ENCODE measurements at places on chromosomes 1 and 21.

- no peak for DNase-seq
Observed at GRCh38 chr1:88350648-88351047, 333.4 kb upstream of the PKN2 start.

GRCh38 chr1:18573170-18573569, 57.5 kb upstream of the PAX7 start:
- no peak for DNase-seq

DNA sequence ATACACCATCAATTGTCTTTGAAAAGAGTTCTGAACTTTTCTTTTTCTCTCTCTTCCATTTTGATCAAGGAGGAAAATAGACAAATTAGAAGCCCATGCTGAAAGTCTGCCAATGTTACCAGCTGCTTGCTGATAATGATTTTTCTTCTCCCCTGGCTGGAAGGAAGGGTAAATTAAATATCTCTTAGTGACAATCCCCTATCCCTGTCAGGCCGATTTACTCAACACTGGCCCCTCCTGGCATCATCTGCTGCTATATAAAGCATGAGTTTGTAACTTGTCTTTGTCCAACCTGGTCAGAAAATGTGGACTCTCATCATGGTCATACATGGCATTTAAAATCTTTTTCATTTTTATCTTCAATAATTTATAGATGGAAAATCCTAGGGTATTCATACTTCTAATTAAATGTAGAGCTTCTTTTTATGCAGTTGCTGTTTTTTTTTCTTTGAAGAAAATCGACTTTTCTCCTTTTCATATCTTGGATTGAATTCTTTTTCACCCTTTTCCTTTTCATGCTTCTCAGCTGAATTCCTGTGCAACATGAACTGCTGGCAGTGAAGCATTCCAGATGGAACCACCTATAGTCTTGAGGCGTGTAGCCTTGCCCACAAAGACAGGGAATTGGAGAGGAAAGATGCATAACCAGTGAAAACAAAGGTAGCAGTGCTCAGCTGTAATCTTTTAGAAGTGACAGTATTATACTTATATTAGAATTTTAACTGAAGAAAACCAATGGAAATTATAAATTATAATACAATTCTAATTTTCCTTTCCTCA, 214.7 kb upstream of the PTGFR start:
- DNase-seq = no peak

DNA sequence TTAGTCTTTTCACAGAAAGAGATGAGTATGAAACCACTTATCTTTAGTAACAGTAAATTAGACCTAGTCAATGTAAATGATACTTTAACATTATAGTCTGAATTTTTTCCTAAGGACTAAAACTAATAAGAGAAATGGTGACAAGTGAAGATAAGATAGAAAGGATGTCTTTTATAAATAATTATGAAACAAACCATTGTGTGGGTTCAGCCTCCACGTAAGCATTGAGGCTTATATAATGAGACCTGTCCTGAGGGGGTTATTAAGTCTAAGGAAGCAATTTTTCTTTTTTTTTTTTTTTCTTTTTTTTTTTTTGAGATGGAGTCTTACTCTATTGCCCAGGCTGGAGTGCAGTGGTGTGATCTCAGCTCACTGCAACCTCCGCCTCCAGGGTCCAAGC, 55.8 kb downstream of the UROD start:
- DNase-seq = no peak

GRCh38 chr1:100866041-100866900, 28.4 kb downstream of the EXTL2 start:
- no peak for DNase-seq

GRCh38 chr1:186915555-186915954, 86.8 kb downstream of the PLA2G4A start:
- no peak for DNase-seq

- no peak for DNase-seq
Observed at GRCh38 chr1:40978886-40979240, 633 bp upstream of the CTPS1 start.

- no peak for DNase-seq
Observed at GRCh38 chr1:156639601-156640101, 2.3 kb upstream of the BCAN start.

- DNase-seq = no peak
Observed at GRCh38 chr1:67801903-67802302, 31.4 kb downstream of the GNG12 start.

DNA sequence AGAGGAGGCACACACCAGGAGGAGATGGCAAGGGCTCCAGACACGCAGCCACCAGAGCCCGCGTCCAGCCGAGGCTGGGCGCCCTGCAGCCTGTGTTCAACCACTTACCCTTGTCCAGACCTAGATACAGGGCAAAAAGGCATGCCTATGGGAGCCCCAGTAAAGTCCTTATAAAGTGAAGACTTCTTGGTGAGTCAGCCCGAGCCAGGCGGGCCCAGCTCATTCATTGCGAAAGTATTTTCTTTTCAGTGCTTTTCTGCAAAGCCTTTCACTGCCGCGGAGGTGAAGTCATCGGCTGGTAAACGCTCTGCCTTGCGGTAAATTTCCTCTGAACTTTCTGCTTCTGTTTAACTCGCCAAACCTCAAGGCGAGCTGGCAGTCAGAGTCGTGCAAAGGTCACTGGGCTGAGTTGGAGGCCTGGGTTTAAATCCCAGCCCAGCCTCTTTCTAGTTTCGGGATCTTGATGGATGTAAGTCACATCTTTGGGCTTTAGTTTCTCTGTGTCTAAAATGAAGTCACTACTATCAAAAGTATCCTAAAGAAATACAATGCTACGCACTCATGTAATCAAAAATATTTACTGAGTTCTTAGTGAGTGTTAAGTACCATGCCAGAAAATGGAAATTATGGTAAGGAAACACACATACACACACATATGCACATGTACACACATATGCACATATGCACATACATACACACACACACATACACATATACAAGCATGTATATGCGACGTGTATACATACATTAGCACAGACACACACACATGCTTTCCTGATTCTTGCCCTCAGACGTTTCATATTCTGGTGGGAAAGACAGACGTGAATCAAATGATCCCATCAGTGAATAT, 54.7 kb upstream of the IFFO2 start:
- no peak for DNase-seq

- no peak for DNase-seq
Observed at GRCh38 chr1:182215764-182216163, 154.3 kb upstream of the ZNF648 start.

DNA sequence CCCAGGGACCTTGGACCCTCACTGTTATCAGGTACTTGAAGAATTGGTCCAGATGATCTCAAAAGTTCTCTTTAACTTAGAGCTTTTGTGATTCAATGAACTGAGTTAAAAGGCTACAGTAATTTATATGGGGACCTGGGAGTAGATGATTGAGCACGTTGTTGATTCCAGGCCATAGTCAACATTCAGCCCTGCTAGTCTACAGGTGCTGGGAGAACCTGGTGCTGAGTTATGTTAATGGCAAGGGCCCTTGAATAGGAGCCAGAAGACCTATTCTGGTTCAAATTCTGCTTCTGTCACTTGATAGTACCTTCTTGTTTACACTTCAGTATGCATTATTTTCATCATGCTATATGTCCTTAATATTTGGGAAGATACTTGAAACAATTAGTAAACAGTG, 11.2 kb downstream of the DYRK3 start:
- DNase-seq = no peak

GRCh38 chr1:193368302-193368701, 181.9 kb upstream of the B3GALT2 start:
- no peak for DNase-seq

DNA sequence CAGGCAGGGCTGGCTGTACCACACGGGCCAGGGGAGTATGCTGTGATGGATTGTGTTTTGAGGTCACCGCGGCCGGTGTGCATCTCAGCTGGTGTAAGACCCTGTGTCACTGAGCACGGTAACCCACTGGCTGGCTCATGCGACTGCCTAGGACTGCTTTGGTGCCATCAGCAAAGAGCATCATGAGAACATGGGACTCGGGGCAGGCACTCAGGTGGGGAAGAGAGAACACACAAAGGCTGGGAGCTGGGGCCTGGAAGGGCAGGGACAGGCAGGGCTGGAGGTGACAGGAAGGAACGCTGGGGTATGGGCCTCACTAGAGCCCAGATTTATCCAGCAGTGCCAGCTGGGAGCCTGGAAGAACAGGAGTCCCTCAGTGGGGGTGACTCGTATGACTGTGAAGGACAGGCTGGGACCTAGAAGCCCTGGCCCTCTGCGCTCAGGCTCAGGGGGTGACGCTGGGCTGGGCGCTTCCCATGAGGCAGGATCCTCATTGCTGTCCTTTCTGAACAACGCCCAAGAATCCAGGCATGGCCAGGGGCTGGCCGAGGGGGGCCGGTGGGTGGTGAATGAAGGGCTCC, 210.4 kb upstream of the VAMP3 start:
- DNase-seq = no peak

- no peak for DNase-seq
Observed at GRCh38 chr1:220430059-220430458, 97.9 kb upstream of the MARK1 start.

DNA sequence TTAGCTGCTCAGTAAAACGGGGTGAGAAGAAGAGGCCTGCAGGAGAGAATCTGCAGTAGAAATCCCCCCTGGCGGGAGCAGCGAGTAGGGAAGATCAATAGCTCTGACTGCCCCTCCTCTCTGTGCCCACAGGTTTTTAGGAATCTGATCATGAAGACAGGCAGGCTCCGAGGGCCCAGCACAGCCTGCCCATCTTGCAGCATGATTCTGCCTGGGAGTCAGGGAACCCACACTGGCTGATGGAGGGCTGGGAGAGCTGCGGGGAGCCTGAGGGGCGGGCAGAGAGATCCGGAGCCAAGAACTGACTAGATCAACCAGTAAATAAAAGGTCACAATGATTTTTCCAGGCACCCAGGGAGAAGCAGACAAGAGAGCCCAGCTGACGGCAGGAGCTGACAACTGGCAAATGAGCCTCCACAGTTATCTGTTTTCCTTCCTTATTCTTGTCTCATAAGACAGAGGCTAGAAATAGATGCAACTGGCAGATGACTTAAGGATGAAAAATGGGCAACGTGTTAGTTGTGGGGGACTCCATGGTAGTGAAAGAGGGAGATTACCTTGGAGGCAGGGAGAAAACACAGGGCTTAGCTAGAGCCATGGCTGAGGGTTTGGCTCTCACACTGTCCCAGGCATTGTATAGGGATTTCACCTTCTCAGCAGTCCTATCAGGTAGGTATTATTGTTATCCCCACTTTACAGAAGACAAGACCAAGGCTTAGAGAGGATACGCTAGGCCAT, 116.2 kb downstream of the PLXNA2 start:
- no peak for DNase-seq

- no peak for DNase-seq
Observed at GRCh38 chr21:28252928-28253327, 739.7 kb downstream of the LTN1 start.

DNA sequence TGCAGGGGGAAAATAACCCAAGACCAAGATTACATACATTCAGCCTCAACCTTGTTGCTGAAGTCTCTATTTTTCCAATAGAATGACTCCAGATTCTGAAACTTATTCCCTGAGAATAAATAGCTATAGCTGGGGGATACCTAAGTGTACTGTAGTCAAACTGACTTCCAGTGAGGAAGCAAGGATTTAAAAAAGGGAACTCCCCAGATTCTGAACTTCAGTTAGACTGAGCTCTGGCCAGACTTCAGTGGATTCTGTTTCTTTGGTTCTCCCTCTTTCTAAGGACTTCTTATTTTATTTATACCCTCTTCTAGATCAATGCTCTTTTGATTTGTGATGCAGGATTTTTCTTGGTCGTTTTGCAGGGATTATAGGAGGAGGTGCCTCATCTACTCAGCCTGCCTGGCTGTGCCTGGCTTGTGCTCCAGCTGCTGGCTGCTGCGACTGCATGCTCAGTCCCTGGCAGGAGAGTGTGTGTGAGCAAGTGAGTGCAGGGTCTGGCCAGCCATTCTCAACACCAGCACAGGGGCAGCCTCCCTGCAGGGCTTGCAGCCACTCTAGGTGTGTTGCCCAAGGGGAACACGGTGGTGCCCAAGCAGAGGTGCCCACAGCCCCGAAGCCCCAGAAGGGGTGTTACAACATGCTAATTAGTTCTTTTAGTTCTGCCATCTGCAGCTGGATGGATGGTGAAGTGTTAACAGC, 43.0 kb downstream of the SPATA17 start:
- DNase-seq = no peak

GRCh38 chr1:94554580-94554979, 13.0 kb upstream of the F3 start:
- no peak for DNase-seq

- no peak for DNase-seq
Observed at GRCh38 chr1:21123287-21123948, 53.3 kb downstream of the EIF4G3 start.

DNA sequence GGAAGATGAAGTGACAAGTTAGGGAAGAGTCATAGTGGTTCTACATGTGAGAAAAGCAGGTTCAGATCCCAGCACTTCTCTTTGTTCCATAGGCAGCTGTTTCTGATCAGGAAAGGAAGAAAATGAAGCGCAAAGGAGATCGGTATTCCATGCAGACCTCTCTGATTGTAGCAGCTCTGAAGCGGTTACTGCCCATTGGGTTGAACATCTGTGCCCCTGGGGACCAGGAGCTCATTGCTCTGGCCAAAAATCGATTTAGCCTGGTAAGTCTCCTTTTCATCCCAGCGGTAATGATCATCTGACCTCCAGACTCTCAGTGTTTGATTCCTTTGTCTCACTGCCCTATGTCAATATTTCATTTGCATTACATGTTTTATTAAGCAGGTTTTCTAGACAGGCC, 173.6 kb downstream of the ZP4 start:
- DNase-seq = no peak

GRCh38 chr1:33327587-33328325, 6.9 kb upstream of the A3GALT2 start:
- no peak for DNase-seq

DNA sequence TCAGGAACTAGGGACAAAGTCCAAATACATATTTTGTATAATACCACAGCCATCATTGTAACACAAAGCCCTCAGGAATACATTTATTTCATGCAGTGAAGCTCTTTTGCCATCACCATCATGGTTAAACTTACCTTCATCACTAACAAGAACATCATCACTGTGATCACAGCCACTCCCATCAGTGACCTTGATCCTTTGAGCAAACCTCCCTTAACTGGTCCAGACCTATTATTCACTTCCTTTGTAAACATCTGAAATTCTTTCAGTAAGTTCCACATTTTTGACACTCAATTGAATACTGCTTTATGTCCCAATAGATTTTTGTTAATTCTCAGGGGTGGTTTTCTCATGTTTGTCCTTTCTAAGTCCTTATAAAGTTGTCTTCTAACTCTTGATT, 16.2 kb upstream of the KPRP start:
- no peak for DNase-seq

DNA sequence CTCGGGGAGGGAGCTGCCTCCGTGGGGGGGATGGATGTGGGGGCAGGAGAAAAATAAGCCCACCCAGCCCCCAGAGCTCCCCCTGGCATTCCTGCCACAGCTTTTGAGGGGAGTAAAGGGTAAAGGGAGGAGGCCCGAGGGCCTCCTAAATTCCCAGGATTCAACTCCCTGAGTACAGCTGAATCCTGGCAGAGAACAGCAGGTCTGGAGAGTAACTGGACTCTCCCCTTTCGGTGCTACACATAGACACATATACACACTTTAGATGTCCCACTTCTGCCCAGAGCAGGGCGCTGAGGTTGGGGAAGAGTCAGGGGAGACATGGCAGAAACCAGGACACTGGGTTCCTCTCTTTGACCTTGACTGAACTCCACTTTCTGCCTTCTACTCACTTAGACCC, 3.0 kb downstream of the KIRREL1 start:
- no peak for DNase-seq

Data from CMK (cell line).